ENCODE measurements at places on chromosomes 2 and 18.

GRCh38 chr2:43136011-43136799, 90.2 kb downstream of the ZFP36L2 start:
- no peak for DNase-seq

DNA sequence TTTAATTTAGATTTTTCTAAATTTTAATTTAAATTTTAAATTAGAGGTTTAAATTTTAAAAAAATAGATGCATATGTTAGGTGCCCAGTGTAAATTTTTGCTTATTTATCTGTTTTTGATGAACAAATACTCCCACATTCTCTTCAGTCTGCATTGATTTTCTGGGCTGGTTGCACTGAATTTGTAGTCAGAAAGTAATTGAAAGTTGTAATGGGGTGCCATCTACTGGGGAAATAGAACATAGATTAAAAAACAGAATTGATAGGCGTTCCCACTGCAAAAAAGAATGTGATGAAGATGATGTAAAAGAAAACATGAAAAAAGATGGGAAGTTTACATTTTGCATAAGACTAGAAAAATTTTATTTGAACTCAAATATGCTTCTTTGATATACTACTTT, 51.7 kb upstream of the CCDC85A start:
- peak; percentile 39 for DNase-seq

DNA sequence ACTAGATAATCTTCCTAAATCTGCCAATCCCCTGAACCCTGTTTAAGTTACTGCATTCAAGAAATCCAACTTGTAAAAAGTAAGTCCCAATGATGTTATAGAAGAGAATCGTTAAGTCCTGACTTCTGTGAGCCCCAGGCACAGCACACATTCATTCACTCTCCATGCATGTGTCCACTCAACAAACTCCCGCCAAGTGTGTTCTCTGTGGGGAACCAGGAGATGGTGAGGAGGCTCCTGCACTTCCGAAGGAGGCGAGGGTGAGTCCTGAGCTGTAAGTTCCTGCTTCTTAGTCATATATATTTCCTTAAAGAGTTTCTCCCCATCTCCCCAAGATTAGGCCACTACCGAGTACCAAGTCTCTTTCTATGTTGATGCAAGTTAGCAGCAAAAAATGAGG, 635.0 kb upstream of the ID2 start:
- DNase-seq: no peak

GRCh38 chr18:55302167-55302833, 285.7 kb downstream of the TCF4 start:
- DNase-seq: no peak

GRCh38 chr18:71809711-71810110, 734.4 kb downstream of the CBLN2 start:
- DNase-seq: no peak

DNA sequence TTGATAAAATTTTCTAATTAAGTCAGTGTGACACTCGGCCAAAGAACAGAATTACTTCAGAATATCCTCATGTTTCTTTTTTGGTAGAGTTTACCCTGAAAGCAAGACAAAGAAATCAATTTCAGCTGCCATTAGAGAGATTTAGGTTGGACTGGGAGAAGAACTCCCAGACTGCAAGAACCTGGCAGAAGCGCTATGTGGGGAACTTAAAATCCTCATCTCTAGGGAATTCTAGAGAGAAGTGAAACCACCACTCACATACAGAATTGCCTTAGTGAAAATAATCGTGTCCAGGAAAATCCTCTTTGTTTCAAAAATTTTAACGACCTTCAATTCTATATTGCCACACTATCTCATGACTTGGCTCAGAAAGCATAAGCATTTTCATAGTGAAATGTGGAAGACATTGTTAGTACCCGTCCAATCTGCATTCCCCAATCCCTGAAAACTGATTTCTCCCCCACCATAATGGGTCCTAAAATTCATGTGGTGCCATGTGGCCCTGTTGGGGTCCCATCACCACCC, 297.3 kb upstream of the MEIS1 start:
- DNase-seq: no peak

GRCh38 chr2:240136671-240137292, 677 bp upstream of the COPS9 start:
- no peak for DNase-seq

DNA sequence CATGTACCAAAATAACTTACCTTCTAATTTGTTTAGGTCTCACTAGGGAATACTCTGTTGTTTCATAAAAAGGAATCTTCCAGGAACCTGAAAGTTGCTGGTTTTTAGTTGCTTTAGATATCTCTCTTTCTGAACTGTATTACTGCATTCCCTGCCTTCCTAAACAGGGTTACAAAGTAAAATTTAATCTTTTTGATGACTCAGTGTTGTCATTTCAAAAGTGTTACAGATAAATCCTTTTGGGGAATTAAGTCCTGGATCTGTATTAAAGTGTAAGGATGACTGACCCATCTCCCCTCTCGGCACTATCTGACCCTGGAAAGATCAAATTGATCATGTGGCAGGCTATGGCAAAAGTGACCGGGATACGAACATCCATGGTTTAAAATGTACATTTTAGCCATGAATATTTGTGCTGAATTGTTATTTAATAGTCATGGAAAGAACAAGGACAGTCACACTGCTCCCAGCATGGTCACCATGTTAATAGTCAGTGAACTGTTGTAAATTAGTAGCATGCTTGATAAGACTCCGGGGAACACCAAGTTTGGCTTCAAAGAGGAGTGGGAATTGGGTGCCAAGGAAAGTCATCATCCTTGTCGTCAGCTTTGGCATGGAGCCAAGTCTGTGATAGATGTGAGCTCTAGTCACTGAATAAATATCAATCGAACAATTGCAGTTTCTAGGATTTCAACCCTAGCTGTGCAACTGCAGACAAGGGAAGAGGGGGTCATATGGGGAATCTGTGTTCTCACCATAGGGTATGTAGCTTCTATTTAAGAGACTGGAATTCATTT, 4.2 kb downstream of the PLEKHA3 start:
- DNase-seq: peak; percentile 96

GRCh38 chr18:40347261-40347660, 1607.8 kb upstream of the PIK3C3 start:
- DNase-seq: peak; percentile 54

DNA sequence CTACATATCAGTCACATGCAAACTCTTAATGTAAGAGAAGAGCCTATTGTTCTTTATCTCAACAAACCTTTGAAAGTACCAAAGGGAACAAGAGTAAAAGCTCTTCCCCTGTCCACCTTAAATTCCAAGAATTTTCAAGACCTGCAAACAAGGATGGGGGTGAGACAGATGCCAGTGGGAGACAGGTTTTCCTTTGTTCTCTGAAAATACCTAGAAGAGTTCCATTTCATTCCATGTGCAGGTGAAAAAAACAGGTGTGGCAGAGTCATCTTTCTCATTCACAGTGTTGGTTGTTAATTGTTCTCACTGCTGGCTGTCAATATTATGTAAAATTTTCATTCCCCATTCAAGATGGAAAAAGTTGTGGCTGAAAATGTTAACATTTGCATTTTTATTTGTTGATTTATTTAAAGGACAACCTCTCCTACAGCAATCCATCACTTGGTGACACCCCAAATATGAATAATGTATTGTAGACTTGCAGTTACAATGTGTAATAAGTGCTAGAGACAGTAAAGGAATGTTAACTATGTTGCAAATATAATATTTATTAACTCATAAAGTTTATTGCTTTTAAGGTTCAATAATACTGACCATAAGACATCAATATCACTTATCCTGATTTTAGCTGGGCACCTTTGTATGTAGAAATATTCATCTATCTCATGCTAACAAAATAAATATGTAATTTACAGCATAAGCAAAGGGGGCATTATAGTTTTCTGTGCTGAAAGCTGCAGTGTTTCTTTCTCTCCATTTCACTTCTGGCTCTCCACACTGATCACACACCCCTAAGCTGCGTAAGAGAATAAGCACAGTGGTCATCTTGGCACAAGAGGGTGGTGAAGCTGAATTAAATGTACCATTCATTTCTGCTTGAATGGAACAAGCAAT, 347.0 kb downstream of the KIAA1328 start:
- DNase-seq: no peak

DNA sequence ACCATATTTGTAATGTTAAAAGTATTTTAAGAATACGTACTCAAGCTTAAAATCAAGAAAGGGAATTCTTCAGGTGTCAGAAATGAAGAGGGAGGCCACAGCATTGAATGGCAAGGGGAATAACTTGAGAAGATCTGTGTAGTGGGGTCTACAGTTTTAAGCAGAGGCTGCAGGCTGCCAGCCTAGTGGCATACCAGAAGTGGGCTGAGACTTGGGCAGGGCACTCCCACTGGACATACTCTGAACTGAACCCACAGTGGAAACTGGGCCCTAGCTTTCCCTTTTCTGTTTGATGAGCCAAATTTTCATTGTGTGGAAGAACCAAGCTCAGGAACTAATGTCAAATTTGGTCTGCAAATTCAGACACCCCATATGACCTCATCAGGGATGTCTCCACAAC, 238.8 kb downstream of the PTPRM start:
- no peak for DNase-seq

DNA sequence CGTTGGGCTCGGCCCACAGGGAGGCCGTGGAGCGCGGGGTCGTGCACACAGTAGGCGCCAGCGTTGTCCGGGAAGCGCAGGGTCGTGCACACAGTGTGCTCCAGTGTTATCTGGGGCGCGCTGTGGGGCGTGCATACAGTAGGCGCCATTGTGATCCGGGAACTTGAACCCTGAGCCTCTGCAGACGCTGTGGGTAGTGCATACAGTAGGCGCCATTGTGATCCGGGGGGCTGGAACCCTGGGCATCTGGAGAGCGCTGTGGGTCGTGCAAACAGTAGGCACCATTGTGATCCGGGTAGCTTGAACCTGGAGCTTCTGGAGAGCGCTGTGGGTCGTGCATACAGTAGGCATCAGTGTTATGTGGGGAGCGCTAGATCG, 793 bp downstream of the ZNF236 start:
- DNase-seq: no peak

DNA sequence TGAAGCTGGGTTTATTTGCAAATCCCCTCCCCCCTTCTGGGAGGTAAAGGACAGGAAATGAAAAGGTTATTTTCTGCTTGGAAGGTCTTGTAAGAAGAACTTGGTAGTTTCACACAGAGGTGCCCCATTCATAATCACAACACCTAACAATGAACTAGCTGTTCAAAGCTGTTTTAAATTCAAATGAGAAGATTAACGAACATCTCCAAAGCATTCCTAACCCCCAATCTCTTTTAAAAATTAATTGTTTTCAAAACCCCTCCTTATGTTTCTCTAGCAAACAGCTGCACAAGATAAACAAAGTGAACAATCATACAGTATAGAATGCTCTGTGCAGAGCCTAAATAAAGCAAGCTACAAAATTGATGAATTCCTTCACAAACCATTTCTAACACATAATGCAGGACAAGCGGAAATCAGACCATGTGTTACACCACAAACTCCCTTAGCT, 271.4 kb downstream of the SATB2 start:
- DNase-seq: no peak

DNA sequence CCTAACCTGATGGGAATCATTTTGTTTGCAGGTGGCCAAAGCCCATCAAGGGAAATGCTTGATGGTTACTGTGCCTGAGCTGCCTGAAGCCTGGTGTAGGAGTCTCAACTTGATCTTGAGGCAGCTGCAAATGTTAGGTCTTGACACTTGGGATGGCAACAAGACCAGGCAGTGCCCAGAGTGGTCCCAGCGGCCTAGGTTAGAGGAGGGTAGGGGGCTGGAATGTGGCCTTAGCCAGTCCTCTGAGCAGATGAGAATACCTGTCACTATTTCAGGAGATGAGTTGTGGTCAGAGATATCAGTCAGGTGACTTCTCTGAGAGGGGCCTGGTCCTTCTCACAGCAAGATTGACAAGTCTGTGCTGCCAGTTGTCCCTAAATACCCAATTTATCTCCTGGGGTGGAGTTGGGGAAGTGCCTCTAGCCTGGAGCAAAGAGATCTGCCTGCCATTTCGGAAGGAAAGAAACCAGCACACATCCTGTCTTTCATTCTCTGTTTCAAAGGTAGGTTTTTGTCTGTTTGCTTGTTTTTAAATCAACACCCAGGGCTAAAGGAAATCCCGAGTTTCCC, 13.4 kb downstream of the SPTBN1 start:
- no peak for DNase-seq

DNA sequence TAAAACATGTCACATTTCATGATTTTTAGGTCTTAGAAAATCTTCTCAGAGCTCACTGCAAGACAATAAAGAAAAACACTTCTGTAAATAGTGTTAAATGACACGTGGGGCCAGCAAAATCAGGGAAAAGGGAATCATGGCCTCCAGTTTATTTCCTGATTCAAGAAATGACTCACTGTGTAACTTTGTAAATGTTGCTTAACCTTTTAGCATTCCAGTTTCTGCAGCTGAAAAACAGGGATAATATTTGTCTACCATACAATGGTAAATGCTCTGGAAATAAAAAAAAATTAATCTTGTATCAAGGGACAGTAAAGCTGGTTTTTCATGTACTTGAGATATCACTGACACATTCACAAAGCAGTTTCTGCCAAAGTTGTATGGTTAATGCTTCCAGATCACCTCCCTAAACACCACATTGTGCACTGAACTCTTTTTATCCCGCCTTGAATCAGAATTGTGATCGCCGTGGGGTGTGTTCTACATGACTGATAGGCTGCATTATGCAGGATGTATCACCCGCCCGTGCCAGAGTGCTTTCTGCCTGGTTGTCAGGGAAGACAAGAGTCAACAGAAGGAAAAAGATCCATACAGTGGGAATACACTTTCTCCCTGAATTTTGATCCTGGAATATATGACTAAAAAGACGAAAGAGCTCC, 238.8 kb downstream of the IKZF2 start:
- no peak for DNase-seq
